A549 treated with CpdA at 1 μM for 4 hours (cell line): ENCODE measurements at places on chromosomes 7 and 10. TPM values are rescaled to one million over a fixed set of nuclear protein-coding genes. Genes with fewer than 3 reads are reported as not detected.

The ZEB1 gene
- 6.7 to 12.3 TPM (median 8.7 TPM) in 5 replicates for total RNA-seq

The GARIN1A gene
- total RNA-seq: 0.41 to 0.85 TPM (median 0.67 TPM) in 5 replicates

The MKX gene
- total RNA-seq: not detected in 5 replicates

The HYAL4 gene
- total RNA-seq: 0.08 to 0.13 TPM (median 0.09 TPM) in 3 of 5 replicates, not detected in the others

The SPACDR gene
- total RNA-seq: 0.60 to 0.96 TPM (median 0.77 TPM) in 4 of 5 replicates, not detected in the other

The DDC gene
- 0.77 to 1.6 TPM (median 1.2 TPM) in 5 replicates for total RNA-seq

The VWDE gene
- 0.31 to 0.84 TPM (median 0.48 TPM) in 5 replicates for total RNA-seq

The EBF3 gene
- total RNA-seq: 0.11 to 0.21 TPM (median 0.16 TPM) in 5 replicates

The MEST gene
- 36.4 to 42.3 TPM (median 40.7 TPM) in 5 replicates for total RNA-seq

The MET gene
- 82.1 to 117 TPM (median 103 TPM) in 5 replicates for total RNA-seq

The PKD1L1 gene
- total RNA-seq: 0.15 to 0.37 TPM (median 0.23 TPM) in 5 replicates

The TEX47 gene
- total RNA-seq: not detected in 5 replicates

The ZNF467 gene
- total RNA-seq: 1.1 to 1.9 TPM (median 1.3 TPM) in 5 replicates

The CC2D2B gene
- 0.15 TPM in 1 of 5 replicates, not detected in the others for total RNA-seq

The RNF133 gene
- total RNA-seq: not detected in 5 replicates

The GATA3 gene
- 6.0 to 7.2 TPM (median 6.5 TPM) in 5 replicates for total RNA-seq

The COL13A1 gene
- total RNA-seq: 0.41 to 0.57 TPM (median 0.43 TPM) in 5 replicates

The BHLHA15 gene
- total RNA-seq: 0.41 to 0.81 TPM (median 0.52 TPM) in 4 of 5 replicates, not detected in the other

The ZNF853 gene
- total RNA-seq: 1.9 to 3.0 TPM (median 2.2 TPM) in 5 replicates

The SLC29A4 gene
- total RNA-seq: 10.0 to 14.9 TPM (median 13.3 TPM) in 5 replicates

The CCDC7 gene
- 0.68 to 1.4 TPM (median 0.84 TPM) in 5 replicates for total RNA-seq

The CALD1 gene
- total RNA-seq: 49.0 to 93.5 TPM (median 67.3 TPM) in 5 replicates

The ATG9B gene
- total RNA-seq: 0.64 to 0.97 TPM (median 0.86 TPM) in 5 replicates

The PPA1 gene
- 179 to 224 TPM (median 197 TPM) in 5 replicates for total RNA-seq

The MKI67 gene
- 58.1 to 90.6 TPM (median 69.0 TPM) in 5 replicates for total RNA-seq

The ZFYVE27 gene
- 20.9 to 25.1 TPM (median 23.4 TPM) in 5 replicates for total RNA-seq

The TMEM213 gene
- not detected in 5 replicates for total RNA-seq
